NCI-H446 (cell line): ENCODE measurements at places on chromosomes 2 and 18.

GRCh38 chr2:10266133-10266620, 36.5 kb upstream of the HPCAL1 start:
- no peak for DNase-seq

DNA sequence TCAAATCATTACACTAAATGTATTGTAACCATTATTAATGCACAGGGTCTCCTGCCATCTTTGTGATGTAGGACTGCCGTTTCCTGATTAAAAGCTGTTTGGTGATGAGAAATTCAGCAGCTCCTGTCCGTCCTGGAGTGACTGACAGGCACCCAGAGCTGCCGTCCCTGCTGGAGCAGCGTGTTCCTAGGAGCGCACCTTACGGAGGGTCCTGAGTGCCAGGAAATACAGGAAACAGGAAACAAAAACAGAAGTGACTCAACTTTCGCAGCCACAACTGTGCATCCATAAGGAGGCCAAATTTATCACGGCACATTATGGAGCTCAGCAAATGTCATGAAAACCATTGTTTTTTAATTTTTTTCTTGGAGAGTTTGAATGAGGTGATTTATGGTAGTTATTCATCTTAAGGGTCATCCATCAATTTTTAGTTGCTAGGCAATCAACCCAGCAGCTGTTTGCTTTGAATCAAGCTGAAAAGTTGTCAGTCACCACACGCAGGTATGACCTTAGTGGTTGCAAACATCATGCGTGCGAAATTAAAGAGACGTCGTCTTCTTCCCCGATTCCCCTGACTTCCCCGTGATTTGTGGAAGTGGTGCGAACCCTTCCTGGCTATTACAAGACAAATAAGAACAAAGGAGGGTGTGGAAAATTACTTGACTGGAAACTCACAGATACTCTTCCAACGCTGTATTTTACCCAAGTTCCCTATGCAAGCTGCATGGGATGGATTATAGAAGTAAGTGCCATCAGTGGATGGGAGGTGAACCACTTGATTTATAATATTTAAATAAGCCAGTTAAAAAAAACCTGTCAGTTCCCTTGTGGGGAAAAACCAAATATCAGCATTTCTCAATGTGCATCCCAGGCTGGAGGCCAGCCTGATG, 19.8 kb downstream of the TSHZ1 start:
- no peak for DNase-seq

DNA sequence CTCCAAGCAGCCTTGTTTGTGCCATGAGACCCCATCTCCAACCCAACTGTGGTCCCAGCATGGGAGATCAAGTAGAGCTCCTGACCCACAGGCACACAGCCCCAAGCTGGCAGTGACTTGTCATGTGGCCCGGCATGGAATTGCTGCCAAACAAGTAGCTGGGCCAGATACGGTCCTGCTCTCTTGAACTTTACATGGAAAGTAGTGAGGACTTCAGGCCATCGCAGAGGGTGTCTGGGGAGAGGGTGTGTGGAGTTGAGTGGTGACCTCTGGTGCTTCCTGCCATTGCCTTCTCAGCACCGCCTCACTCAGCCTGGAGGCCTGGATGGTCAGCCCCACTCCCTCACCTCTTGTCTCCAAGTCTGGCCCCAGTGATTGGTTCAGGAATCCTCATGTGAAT, 10.9 kb upstream of the SLC4A3 start:
- no peak for DNase-seq

- DNase-seq, result no peak
Measured at GRCh38 chr2:2046497-2046896, 284.6 kb downstream of the MYT1L start.

DNA sequence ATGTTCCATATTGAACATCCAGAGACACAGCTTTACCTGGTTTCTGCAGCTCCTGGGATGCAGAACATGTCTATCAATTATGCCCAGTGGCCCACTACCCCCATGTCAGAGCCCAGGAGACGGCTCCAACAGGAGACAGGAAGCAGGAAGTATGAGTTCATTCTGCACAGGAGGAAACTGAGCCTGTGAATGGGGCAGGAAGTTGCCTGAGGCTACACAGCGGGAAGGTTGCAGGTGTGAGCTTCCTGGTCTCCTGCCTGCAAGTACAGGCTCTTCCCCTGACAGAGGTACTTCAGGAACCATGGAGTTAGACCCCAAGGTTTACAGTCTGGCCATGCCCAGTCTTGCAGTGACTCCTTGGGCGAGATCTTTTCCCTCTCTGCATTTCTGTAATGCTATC, 2.8 kb upstream of the BOK start:
- DNase-seq, result no peak

GRCh38 chr2:120773186-120773800, 37.6 kb downstream of the GLI2 start:
- no peak for DNase-seq

- no peak for DNase-seq
Measured at GRCh38 chr18:69978732-69979715, 31.4 kb upstream of the CD226 start.
